ENCODE measurements at places on chromosomes 6 and 20.

- no peak for DNase-seq
Observed at GRCh38 chr6:17015551-17016381, 86.1 kb upstream of the STMND1 start.

DNA sequence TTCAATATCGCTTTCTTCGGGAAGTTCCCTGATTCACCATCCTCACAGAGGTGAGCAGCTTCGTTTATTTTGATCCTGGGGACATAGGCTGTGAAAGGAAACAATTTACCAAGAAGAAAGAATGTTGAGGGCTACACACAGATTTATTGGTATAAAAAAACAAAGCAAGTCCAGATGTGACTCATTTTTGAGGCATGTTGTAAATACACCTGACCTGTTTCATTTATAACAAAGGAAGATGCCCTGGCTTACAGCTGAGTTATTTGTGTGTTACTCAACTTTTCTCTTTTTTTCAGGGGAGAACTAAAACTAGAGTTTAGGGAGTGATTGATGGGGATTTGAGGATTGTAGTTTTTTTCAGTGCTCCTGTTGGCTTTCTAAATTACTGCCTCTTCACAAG, 489.5 kb downstream of the CBLN4 start:
- no peak for DNase-seq

GRCh38 chr6:14758421-14759081, 487.3 kb upstream of the JARID2 start:
- DNase-seq, result no peak

DNA sequence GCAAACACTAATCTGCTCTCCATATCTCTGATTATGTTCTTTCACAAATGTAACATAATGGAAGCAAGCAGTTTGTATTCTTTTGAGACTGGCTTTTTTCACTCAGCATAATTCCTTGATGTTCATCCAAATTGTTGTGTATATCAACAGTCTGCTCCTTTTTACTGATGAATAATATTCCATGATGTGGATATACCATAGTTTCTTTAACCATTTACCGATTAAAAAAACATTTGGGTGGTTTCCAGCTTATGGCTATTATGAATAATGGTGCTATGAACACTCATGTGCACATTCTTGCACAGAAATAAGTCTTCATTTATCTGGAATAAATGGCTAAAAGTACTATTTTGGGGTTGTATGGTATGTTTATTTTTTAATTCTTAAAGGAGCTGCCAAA, 708.9 kb downstream of the RFPL4B start:
- DNase-seq, result no peak

GRCh38 chr20:34043025-34043424, 49.3 kb downstream of the RALY start:
- DNase-seq, result no peak

DNA sequence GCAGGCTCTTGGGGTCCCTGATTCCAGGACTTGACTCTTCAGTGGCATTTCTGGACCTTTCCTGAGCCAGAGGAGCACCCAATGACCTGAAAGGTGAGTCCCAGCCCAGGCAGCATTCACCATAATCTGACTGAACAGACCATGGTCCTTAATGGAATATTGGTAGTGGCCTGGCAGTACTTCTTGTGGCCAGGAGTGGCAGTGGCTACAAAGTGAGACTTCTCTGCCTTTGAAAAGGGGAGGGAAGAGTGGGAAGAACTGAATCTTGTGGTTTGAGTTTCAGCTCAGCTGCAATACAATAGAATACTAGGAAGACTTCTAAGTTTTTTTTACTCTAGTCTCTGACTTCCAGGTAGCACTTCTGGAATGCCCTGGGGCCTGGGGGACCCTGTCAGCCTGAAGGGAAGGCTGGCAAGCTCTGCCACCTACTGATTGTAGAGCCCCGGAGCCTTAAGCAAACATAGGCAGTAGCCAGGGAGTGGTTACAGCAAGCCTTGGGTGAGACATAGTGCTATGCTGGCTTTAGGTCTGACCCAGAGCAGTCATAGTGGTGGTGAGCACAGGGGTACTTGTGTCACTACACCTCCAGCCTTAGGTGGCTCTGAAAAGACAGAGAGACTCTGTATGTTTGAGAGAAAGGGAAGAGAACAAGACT, 674.2 kb upstream of the MANEA start:
- no peak for DNase-seq

DNA sequence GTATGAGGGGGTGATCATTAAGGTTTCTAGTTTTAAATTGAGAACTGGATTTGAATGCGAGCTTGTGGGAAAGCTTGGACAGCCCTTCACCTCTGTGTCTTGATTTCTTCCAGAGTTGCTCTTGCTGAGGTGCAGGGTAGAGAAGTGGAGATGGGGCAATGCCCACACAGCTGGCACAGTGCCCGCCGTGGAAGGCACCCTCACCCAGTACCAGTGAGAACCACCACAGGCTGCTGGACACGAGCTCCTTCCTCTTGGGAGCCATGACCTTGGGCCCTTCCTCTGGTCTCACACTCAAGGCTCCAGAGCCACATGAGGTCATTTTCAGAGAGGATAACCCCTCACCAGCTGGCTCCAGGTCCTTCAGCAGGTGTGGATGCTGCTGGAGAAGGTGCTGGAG, 67.3 kb downstream of the DACT2 start:
- no peak for DNase-seq

- no peak for DNase-seq
Observed at GRCh38 chr6:17790489-17790888, 83.8 kb upstream of the NUP153 start.

DNA sequence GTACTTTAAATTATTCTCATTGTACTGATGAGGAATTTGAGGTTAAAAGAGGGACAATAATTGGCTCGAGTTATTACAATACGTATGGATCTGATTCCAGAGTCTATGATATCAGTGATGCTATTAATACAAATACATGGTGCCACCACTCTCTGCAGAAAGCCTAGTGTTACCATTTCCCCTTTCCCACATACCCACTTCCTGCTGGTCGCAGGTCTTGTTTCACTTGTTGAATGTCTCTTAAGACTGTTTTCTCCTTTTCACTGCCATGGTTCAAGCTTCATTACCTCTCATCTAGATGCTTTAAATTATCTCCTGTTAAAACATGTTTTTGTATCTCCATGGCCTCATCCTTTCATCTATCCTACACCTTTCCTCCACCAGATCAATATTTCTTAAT, 62.0 kb downstream of the FHL5 start:
- no peak for DNase-seq

GRCh38 chr20:33113387-33113908, 34.0 kb downstream of the BPIFB4 start:
- no peak for DNase-seq

GRCh38 chr20:59385480-59385879, 85.1 kb downstream of the EDN3 start:
- DNase-seq, result no peak

DNA sequence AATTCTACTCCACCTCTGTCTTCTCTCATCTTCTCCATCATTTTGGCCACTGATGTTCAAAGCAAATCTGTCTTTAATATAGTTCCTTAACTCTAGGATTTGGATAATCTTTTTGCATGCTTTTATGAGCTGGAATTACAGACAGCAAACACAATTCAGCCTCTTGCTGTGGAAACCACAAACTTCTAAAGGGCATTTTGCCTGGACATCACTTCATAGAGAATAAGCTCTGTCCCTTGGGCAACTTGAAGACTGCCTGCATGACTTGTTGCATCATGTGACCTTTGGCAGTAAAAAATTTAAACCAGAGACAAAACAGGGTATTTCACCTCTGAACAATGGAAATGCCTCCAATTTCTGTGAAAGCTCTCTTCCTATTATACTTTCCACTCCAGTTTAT, 74.1 kb upstream of the HDDC2 start:
- no peak for DNase-seq

DNA sequence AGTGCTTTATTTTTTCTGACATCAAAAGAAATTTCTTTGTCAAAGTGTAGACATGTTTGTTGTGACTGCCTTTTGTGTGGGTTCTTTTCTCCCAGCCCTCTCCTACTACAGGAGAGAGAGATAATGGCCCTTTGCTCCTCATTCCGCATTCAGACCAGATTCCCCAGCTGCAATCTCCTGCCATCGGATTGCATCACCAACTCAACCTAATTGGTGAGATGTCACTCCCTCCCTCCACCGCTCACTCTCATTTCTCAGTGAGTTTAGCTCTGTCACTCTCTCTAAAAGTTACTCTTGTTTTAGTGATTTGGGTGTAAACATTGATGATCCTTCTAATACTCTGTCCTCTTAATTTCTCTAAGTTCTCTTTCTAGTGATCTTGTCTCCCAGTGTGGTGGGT, 22.7 kb downstream of the UTRN start:
- DNase-seq, result no peak

DNA sequence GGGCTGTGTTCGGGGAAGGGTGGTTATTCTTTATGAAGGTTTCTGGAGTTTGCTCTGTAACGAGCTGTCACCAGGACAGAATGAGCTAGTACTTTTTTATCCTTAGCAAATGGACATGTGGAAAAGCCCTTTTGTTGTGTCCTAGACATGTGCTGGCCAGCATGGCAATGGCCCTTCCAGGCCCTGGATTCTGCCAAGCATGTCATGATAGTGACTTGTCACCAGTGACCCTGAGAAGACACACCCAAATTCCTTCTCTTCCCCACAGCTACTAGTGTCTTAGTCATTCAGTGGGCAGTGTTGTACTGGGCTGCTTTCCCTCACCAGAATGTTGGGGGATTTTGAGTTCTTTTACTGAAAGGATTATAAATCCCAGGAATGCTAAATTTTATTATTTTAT, 74.0 kb upstream of the XRN2 start:
- DNase-seq, result no peak

DNA sequence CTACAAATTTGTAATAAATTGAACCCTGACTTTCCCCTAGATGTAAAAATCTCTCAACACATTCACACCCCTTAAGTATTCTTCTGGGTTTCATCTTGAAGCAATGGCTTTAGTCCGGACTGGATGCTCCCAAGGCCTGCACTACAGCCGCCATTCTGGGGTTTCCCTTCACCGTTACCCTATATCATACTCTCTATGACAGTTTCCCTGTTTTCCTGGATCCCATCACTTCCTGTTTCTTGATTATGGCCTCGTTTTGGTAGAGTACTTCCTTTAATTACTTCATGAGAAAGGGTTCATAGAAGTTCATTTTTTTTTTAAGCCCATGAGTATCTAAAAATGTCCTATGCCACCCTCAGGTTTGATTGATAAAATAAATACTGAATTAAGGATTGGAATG, 11.7 kb downstream of the FIG4 start:
- no peak for DNase-seq

DNA sequence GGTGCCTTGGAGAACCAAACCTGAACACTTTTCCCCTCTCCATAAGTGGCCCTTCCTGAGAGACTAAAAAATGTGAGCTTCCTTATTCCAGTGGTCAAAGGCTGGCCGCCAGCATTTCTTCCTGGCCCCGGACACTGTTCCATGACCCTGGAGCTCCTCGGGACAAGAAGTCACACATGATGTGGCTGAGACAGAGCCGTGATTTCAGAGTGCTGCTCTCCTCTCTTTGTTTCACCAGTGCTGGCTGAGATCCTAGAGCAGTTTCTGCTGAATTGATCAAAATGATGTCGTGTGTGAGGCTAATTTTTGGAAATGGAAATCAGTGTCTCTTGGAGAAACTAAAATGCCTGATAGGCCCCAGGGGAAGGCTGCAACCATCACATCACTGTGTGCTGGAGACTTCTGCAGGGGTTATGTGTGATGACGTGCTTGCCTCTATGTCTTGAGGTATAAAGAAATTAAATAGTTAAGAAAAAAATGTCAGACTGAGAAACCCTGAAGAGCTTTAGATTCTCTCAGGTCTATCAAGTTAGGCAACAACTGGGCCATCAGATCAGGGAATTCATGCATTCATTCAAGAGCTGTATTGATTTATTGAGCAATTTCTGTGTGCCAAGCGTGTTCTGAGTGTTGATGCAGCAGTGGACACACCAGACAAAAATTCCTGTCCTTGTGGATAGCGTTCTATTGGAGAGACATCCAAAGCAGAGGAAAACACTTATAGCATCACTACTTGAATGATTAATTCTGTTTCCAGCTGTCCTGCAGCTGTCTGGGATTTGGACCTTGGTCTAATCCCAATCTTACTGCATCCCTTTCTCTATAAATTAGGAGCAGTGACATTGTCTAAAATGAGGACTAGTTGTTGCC, 72.7 kb upstream of the CCN6 start:
- no peak for DNase-seq

DNA sequence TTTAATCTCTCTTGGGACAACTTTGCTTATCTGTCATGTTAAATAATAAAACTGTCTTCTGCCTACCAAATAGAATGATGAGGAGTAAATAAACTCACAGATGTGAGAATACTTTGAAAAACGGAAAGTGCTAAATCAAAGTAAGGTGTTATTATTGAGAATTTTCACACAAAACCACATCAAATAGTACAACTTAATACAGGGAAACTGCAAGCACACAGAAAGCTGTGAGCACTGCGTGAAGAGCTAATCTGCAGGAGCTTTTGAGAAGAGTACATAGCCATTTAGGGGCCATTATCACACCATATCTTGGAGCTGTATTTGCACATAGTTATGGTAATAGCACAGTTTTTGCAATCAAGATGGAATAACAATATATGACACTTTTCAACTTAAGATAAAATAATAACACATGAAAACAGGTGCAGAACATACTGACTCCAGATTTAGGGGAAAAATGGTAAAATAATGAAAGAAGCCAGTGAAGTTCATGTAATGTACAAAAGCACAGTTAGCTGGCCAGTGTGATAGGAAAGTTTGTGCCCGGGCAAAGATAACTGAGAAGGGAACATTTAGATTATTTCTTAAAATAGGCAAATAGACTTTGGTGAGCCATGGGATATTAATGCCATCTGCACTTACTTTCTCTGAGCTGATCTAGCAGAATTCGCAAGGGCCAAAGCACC, 398.5 kb upstream of the PLCB4 start:
- no peak for DNase-seq

- no peak for DNase-seq
Observed at GRCh38 chr20:50578778-50579165, 68.6 kb downstream of the PTPN1 start.

- no peak for DNase-seq
Observed at GRCh38 chr6:36610956-36611336, 16.8 kb downstream of the SRSF3 start.

GRCh38 chr6:36703081-36703606, 5.5 kb downstream of the RAB44 start:
- no peak for DNase-seq

DNA sequence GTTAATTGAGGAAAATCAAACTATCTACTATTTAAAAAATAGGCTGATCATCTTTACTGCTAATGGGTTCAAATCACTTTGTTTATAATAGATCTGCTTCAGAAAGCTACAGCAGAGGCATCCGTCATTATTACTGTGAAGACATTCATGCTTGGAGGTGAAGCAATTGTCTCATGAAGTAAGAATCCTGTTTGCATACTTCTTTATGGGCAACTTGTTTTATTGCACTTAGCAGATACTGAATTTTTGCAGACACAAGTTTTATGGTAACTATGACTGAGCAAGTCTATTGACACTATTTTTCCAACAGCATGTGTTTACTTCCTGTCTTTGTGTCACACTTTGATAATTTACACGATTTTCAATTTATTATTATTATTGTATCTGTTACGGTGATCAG, 573.9 kb downstream of the RFPL4B start:
- no peak for DNase-seq

Data from hippocampal formation (tissue), 2 donors.